Fibroblast of skin of right biceps (primary cell): ENCODE measurements at places on chromosomes 1 and 21.
A peak's percentile ranks its signal among the peaks of the same experiment; 100 is the strongest.

DNA sequence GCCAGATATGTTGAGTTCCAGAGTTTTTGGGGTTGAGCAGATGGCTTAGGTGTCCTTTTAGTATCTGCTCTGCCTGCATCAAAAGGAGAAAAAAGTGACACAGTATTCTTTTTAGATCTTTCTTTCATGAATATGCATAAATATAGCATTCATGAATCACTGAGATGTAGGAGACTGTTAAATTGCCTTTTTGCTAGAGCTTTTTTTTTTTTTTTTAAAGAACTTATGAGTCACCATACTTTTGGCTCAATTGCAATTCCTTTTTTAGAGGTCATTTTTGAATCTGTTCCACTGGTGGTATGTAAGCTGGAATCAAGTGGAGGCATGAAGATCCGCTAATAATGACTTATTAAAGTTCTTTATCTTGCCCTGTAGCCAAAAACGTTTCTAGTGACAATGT, 480.9 kb upstream of the ZRANB2 start:
- peak; percentile 82 for DNase-seq

- no peak for DNase-seq
Observed at GRCh38 chr1:178188306-178188705, 94.4 kb downstream of the RASAL2 start.

- DNase-seq = peak; percentile 97
Observed at GRCh38 chr1:117821774-117822482, 107.5 kb downstream of the GDAP2 start.

DNA sequence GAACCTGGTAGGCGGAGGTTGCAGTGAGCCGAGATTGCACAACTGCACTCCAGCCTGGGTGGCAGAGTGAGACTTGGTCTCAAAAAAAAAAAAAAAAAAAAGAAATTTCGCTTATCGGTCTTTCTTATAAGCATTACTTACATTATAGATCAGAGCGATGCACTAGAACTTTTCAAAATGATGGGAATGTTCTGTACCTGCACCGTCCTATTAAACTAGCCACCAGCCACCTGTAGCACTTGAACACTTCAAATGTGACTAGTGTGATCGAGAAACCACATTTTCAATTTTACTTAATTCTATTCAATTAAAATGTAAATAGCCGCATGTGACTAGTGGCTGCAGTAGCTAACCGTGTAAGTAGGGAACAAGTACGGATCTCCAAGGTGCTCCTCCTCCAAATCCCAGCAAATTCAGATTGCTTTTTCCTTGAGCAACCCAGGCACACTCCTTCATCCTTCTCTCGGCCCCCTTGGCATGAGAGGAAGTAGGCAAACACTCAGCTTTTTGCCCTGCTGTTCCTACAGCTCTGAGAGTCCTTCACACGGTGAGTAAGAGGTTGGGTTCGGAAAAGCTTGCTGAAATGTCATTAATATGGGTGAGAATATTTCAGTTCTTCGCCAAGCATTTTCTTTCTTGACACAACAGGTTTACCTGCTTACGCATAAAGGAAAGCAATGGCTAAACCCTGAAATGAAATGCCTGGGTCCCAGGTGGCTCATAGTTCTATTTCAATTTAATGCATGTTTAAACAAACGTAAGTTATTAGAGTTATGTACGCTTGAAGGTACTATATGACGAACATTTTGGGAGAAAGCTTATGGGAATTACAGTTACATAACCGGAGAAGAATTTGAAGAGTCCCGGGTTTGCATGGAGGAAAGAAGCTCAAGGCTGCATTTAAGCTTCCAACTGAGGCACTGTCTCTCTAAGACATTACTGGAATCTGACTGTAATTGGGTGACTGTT, 69.5 kb upstream of the HUNK start:
- no peak for DNase-seq

- no peak for DNase-seq
Observed at GRCh38 chr1:228297822-228298221, 90.0 kb downstream of the OBSCN start.

DNA sequence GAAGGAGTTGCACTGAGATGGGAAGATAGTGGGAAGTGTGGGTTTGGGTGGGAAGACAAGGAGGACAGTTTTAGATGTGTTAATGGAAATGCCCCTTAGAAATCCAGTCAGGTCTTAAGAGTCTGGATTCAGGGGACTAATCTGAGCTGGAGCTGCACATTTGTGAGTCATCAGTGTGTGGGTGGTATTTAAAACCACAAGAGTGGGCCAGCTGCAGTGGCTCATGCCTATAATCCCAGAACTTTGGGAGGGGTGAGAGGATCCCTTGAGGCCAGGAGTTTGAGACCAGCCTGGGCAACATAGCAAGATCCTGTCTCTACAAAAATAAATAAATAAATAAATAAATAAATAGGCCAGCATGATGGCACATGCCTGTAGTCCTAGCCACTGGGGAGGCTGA, 40.9 kb upstream of the SLC6A9 start:
- peak; percentile 94 for DNase-seq

- DNase-seq = no peak
Observed at GRCh38 chr1:6212193-6212959, 6.5 kb downstream of the RNF207 start.

DNA sequence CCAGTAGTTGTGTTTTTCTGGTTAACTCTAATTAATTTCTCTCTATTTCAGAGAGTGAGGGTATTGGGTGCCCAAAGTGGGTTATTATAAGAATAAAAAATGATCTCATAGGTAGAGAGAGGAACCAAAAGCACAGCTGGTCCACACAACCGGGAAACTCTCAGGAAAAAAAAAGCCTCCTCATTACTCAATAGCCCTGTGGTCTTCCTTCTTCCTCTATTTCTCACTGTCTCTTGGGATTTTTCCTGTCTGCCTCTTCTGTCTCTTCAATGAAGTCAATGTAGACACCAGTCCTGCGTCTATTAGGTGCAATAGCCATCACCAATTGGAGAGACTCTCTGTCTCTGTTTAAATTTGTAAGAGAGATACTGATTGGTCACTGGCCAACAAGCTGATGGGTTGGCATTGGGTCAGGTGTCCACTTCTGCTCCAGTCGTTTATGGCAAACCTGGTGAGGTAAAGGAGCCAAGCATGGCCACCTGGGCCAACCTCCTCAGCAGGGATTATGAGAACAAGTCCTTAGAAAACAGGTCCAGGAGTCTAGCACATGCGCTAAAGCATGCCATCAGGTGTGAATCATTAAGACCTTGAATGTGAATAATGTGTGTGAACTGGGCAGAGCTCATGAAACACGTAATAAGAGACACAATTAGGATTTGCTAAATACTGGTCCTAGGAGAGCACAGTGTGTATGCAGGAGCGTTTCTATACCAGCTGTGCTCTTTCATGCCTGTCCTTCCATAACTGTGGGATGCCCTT, 443.0 kb upstream of the RUNX1 start:
- no peak for DNase-seq

DNA sequence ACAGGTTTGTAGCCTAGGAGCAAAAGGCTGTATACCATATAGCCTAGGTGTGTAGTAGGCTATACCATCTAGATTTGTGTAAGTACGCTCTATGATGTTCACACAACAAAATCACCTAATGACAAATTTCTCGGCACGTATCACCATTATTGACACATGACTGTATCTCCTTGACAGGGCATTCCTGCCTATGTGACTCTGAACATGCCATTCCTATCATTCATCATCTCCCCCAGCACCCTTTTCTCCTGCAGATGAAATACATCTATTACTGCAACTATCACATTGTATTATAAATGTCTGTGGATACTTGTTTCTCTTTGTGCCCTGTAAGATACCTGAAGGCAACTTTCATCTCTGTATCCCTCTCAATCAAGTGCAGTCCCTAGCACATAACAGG, 29.9 kb downstream of the TP53BP2 start:
- DNase-seq = peak; percentile 69
